ENCODE measurements at places on chromosomes 12 and 14.

DNA sequence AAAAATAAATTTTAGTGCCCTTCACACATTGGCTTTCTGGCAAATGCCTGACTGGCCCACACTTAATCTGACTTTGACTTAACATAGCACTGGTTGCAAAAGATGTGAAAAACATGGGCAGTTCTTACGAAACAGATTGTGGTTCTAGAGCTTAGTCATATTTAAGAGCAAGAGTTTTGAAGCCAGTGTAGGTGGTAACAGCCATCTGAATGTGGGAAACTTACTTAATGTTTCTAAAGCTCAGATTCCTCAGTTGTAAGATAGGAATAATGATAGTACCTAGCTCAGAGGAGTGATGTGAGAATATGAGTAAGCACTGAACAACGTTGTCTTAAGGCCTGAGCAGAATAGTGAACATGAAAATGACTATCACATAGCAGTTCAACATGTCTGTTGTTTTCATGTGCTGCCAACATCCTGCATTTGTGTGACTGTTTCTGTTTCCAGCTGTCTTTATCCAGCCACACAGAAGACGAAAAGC lies 262.7 kb downstream of the SYT1 start:
- no peak for DNase-seq

GRCh38 chr12:98370976-98371375 lies 144.4 kb upstream of the TMPO start:
- no peak for DNase-seq

DNA sequence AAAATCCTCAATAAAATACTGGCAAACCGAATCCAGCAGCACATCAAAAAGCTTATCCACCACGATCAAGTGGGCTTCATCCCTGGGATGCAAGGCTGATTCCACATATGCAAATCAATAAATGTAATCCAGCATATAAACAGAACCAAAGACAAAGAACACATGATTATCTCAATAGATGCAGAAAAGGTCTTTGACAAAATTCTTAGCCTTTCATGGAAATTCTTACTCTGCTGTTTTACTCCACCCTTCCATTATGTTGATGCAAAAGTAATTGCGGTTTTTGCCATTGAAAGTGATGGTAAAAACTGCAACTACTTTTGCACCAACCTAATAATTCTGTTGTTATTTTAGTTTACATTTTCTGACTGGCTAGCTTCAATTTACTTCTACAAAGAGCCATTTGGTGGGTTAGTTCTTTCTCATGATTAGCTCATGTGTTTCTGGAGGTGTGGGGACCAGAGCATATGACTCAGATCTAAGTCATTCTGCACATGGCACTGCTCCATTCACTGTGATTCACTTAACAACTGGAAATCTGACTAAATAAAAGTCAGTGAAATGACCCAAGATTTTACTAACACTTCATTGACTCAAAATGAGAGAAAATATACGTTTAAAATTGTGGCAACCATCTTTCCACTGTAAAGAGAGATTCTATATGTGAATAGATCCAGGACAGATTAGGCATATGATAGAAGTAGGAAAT lies 99.9 kb downstream of the TMTC3 start:
- DNase-seq = no peak

- DNase-seq = peak; percentile 58
Measured at GRCh38 chr12:22190-22529, 44.4 kb upstream of the IQSEC3 start.

All from suprapubic skin (tissue), 4 donors.